ENCODE measurements at places on chromosomes 16 and 17.

- no peak for DNase-seq
Observed at GRCh38 chr17:68771867-68772515, 170.8 kb upstream of the FAM20A start.

DNA sequence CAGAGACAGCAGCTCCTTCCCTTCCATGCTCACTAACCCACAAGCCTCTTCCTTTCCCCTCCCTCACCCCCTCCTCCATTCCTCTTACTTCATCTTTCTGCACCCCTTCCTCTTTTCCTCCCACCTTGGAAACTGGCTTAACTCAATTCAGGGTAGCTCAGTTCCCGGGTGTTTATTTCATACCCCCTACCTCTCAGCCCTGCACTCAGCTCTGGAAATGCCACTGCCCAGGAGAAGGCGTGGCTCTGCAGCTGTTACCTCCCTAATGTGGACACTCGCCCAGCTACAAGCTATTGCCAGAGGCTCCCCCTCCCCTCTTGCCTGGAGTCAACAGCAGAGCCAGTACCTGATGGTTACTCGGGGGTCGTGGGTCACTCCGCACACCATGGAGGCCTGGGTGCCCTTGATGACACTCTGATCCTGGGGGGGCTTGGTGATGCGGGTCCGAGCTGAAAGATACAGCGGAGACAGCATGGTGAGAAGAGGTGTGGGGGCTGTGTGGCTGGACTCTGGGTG is 118.4 kb upstream of the CDC42EP4 start:
- no peak for DNase-seq

DNA sequence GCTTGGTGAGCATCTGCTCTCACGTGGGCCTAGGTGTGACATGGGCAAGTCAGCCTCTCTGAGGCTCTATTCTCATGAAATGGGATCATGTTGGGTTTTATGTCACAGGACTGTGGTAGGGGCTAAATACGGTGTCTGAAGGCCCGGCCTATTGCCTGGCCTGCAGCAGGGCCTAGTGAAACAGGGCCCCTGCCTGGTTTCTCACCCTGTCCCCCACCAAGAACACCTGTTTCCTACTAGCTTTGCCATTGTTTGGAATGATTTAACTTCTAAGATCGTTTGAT is 29.1 kb downstream of the POLR3E start:
- no peak for DNase-seq

DNA sequence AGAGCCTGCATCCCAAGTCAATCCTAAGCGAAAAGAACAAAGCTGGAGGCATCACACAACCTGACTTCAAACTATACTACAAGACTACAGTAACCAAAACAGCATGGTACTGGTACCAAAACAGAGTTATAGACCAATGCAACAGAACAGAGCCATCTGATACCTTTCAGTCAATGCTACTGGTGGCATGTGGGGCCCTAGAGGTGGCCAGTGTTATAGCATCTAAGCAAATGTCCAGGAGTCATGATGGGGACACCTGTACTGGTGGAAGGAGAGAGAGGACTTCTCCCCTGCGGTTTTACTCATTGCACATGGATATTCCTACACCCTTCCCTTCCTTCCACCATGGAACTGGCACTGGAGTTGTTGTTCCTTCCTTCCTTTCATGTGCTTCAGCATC is 6.0 kb upstream of the ASIC2 start:
- DNase-seq: no peak

GRCh38 chr17:81983639-81984373 is 6.4 kb downstream of the ASPSCR1 start:
- DNase-seq: no peak

GRCh38 chr17:40068917-40069750 is 6.4 kb downstream of the THRA start:
- no peak for DNase-seq

DNA sequence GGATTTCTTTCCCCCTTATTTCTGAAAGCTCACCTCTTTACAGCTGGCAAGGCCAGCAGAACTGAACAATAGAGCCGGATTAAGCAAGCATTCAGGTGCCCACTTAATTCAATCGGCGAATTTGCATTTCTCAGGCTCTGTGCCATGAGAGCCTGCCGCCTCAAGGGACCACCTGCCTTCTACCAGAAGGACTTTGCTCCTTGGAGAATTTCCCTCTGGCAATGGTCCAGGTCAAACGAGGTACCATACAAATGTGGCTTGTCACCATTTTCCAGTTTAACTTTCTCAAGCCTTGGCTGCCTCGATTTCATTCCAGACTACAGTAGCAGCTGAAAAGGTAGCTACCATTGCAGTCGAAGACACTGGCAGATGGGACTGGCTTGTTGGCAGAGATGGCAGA is 534.0 kb downstream of the MAF start:
- no peak for DNase-seq

GRCh38 chr17:2835780-2836179 is 39.5 kb downstream of the RAP1GAP2 start:
- no peak for DNase-seq

DNA sequence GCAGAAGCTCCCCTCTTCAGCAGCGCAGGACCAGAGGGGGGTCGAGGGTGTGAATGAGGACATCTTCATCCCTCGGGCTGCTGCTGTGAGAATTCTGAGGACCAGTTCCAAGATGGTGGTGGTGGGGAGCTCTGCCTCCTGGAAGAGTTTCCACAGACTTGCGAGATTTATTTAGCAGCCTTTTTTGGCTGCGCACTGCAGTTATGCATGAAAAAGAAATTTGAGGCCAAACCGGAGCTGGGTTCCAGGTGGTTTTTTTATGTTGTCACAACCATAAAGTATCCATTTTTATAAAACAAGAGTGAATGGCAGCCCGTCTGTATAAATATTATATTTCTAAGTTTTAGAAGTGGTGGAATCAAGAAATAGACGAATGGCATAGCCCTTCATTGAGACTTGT is 76.9 kb upstream of the CLEC18A start:
- DNase-seq: no peak
